ENCODE measurements at places on chromosomes 1 and 21.

DNA sequence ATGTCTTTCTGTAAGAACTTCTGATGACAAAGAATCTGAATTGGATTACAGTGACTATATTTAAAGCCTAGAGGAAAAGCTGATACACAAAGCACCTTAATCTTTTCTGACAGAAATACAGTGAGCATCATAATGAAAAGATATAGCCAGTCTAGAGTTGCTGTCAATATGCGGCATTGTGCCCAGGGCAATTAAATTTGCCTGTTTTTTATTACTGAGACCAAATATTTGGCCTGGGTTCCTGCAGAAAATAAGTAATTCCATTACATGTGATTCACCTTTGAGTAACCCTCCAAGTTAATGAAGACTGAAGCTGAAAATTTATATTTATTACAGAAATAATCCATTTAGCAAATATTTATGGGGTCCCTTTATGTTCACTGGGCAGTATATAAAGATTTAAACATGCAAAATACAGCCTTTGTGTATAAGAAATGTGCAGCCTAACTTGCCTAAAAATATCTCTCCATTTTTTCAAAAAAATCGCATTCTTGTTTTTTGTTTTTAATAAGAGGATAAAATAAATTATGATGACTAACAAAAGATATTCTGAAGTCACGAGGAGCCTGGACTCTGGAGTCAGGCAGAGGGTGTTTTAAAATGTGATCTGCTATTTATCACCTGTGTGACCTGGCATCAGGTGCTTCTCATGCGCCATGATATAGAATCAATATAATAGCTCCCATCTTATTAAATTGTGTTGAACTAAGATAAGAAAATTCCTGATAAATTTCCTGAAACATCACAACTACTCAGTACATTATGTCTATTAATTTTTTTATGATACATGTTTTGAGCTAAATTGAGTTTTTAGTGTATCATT lies 83.6 kb downstream of the SGIP1 start:
- DNase-seq, result no peak

DNA sequence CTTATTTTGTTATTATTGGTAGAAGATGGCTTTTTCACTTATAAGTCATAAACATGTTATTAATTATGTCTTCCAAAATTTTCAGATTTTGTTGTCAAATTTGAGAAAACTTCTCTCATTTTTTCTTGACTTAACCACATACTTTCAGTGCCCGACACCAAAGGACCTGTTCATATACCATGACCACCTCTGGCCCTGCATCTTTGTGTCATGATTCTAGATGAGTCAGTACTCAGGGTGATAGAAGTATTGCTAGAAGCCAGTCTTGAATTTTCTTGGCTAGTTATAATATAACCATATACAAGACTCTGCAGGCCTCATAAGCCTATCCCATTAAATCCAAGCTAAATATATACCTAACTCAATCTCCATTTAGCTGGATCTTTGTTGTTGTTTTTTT lies 35.4 kb upstream of the DPH5 start:
- DNase-seq, result no peak

GRCh38 chr1:204350857-204351573 lies 8.7 kb downstream of the PLEKHA6 start:
- no peak for DNase-seq

DNA sequence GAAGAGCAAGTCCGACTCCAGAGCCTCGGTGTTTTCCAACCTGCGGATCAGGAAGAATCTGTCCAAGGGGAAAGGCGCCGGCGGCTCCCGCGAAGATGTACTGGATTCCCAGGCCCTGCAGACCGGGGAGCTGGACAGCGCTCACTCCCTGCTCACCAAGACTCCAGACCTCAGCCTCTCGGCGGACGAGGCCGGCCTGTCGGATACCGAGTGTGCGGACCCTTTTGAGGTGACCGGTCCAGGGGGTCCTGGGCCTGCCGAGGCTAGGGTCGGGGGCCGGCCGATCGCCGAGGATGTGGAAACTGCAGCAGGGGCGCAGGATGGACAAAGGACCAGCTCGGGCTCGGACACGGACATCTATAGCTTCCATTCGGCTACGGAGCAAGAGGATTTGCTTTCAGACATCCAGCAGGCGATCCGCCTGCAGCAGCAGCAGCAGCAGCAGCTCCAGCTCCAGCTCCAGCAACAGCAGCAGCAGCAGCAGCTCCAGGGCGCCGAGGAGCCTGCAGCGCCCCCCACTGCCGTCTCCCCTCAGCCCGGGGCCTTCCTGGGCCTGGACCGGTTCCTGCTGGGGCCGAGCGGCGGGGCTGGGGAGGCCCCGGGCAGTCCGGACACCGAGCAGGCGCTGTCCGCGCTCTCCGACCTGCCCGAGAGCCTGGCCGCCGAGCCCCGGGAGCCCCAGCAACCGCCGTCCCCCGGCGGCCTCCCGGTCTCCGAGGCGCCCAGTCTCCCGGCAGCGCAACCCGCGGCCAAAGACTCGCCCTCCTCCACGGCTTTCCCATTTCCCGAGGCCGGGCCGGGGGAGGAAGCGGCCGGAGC lies 827 bp downstream of the FMN2 start:
- DNase-seq, result no peak

GRCh38 chr1:167202049-167202448 lies 18.6 kb upstream of the POU2F1 start:
- no peak for DNase-seq

GRCh38 chr1:54199765-54200518 lies at the start of the genes CYB5RL and MRPL37:
CYB5RL (minus strand) TSS chr1:54200030; CDS start chr1:54195616, 4,414 bp downstream.
MRPL37 (plus strand) TSS chr1:54200167; CDS start chr1:54200244, 77 bp downstream.
- peak; percentile 87 for DNase-seq

- DNase-seq, result no peak
Observed at GRCh38 chr1:33147997-33148314, 33.9 kb downstream of the TRIM62 start.

- DNase-seq, result no peak
Observed at GRCh38 chr1:53125623-53126360, 16.6 kb downstream of the SLC1A7 start.

- DNase-seq, result no peak
Observed at GRCh38 chr1:45328680-45329079, 2.0 kb downstream of the HPDL start.

DNA sequence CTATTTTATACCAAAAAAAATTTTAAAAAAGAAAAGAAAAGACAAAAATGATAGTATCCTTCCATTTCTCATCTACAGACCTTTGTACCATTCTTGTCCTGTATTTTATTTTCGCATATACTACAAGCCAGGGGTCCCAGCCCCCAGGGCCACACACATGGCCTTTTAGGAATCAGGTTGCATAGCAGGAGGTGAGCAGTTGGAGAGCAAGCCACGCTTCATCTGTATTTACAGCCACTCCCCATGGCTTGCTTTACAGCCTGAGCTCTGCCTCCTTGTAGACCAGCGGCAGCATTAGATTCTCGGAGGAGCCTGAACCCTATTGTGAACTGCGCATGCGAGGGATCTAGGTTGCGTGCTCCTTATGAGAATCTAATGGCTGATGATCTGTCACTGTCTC lies 39.8 kb downstream of the RASSF5 start:
- no peak for DNase-seq

DNA sequence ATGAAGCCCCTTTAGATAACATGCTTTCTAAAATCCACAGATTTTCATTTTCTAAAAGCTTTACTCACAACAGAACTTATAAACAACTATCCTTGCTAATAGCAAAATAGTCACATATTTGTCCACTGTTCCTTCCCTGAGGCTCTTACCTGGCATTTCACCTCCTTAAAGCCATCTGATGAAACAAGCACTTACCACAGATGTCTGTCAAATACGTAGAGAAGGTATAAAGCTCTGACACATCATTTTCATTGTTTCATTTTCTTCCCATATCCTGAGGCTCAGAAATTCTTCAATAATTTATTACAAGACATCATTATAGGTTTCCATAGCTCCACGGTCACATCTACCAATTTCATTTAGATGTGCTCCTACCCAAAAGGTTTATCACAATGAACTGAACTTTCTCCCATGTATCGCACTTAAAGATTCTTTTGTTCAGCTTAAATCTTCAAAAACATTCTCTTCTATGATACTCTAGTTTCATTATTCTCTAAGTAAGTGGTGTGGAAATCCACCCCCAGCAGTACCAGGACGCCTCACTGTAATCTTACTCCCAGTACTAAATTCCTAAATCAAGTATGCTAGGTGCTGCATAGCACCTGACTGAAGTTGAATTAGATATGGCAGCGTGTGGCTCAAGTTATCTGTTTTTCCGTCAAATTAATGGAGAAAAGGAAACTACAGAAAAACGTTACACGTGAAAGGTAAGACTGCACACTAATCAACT lies 569.6 kb downstream of the SMYD3 start:
- no peak for DNase-seq

- no peak for DNase-seq
Observed at GRCh38 chr1:41902159-41902577, 16.6 kb downstream of the HIVEP3 start.

- DNase-seq, result no peak
Observed at GRCh38 chr1:38508232-38508631, 351.3 kb downstream of the RRAGC start.

DNA sequence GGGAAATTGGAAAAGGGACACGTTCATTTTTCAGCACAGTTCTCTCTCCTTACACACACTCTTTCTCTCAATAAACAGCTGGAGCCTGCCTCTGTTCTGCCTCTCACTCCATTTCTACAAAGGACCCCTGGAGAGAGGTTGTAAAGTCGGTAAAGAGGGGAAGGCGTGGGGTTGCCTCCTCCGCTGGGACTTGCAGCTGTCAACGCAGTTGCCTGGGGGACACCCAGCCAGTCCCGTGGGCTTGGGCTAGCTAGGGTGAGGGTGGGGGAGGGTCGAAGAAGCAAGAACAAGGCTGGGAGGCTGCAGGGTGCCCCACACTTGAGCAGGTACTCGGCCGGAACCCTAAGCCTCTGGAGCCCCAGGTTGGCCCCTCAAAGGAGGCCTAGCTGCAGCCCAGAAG lies 27.6 kb downstream of the C1orf216 start:
- DNase-seq, result no peak

DNA sequence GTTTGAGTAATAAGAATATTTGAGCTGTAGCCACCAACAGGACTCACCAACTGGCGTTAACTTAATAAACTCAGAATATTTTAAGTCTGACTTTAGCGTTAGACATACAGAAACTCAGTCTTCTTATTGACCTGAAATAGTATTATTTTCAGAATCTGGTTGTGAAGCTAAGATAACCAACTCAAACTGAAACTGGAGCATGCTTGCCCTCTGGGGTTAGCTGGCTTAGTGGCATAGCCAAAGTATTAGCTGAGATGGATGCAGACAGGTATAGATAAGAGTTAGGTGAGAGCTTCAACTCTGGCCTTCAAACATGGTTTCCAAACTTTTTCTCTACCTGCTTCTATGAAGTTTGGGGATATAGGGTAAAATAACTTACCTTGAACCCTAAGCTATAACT lies 40.5 kb downstream of the AMY1C start:
- no peak for DNase-seq

GRCh38 chr21:37557261-37557950 lies 190.8 kb downstream of the DYRK1A start:
- no peak for DNase-seq

GRCh38 chr1:51093581-51093980 lies 8.4 kb upstream of the C1orf185 start:
- DNase-seq, result no peak

DNA sequence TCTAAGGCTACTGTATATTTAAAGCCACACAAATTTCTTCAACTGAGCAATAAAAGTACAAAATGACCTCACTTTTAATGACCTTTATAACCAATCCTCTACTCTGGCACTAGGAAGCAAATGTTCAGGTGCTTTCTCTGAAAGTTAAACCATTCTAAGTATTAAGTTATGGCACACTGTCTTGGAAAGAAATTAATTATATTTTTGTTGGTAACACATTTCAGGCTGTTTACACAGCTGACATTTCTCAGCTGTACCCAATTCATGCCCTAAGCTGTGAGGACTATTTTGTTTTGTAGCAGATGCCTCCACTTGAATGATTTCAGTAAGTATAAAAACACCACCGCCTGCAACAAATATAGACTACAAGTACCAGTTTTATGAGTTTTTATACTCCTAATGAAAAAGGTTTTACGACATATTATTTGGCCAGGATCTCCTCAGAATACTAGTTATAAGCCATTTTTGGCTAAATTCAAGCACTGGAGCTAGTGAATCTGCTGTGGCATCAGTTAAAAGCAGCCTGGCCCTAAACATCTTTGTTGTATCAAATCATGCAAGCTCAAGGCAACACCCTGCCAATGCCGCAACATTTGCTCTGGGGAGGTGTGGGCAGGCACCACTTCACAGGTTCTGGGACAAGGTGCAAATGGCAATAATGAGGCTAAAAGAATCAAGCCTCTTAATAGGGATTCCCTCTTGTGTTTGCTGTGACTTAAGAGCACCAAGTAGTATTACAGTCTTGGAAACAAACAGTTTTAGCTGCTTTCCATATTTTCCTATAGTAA lies 228.4 kb upstream of the DMRTA2 start:
- no peak for DNase-seq

GRCh38 chr1:4851385-4852065 lies 197.1 kb downstream of the AJAP1 start:
- DNase-seq, result no peak

DNA sequence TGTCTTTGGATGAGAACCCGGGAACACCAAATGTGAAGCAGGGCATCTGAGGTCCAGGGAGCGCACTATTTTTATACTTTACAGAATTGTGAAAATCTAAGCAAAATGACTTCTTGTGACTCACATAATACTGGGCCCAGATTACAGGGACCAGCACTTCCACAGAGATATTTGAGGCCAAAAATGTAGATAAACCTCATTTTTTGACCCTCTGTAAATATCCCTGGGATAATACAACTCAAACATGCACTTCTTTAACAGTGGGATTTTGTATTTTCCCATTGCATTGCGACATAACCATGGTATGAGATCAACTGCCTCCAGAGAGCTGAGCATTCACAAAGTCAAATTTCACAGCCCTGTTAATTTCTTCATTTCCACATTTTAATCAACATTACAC lies 289.4 kb upstream of the ADGRL4 start:
- DNase-seq, result no peak

DNA sequence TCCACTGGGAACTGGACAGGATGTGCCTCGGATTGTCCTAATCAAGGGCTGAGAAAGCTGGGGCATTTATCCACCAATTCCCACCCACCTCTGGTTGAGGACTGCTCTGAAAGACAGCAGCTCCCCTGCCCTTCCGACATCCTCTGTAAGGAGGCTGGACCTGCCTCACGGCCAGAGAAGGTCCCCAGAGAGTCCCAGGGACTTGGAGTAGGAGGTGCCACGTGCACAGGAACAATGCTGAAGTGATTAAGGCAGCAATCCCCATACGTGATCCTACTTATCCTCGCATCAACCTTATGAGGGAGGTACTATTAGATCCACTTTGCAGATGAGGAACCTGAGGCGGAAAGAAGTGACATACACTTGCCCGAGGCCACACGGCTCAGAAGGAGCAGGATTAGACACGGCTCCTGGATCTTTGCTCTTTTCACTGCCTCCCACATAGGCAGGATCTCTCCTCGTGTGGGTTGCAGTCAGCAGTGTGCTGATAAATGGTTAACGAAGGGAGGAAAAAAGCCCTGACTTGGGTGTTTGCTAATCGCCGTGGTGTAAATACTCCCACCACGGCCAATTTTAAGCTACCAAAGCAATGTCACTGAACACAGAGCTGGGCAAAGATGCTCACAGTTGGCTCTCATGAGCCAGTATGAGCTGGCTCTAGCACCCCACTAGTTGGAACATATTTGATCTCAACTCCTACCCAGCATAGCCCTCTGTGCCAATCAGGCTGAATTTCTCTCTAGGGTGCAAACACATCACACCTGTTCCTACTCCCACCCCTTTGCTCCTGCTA lies 18.6 kb upstream of the LDLRAP1 start:
- DNase-seq, result no peak
